ENCODE measurements at places on chromosomes 5 and 9.

DNA sequence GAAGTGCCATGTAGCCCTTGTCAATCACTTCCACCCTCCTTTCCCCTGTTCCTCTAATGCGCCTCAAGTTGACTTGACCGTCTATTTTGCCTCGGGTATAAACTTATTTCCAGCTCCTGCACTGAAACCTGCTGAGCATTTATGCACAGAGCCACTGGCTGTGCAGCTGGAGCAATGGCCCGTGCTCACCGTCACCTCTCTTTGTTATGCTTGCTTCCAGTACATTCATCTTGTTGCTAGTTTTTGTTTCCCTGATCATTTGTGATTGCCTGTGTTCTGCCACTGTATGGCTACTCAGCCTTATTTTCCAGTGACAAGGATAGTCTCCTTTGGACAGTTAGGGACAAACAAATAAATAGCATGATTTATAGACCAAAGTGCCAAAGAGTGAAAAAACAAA, 183.1 kb upstream of the C9orf72 start:
- no peak for DNase-seq

DNA sequence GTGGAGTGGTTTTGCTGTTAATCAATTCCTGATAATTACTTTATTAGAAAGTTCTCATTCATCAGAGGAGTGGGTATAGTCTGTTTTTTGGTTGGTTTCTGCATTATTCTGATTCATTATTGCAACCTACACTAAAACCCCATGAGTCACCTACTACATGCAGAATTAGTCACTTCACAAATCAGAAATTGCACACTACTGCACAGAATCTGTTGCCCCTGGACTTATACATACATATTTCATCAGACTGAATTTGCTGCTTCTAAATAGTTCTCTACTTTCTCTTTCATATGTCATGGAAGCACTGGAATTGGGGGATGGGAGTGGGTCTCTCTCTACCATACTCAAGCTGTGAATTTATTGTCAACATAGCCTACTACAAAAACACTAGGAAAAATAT, 585.1 kb downstream of the DNAH5 start:
- DNase-seq: no peak

DNA sequence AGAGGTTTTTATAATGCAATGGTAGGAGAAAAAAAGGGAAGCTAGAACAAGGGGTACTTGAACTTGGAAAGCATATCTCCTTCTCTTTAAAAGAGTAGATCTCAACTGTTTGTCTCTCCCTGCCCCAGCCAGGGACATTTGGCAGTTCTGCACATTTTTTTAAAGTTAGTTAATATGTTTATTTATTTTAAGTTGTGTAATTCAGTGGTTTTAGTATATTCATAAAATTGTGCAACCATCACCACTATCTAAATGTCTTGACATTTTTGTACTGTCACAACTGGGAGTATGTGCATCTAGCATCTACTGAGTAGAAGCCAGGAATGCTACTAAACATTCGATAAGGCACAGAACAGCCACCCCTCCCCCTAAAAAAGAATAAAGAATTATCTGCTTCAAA, 103.5 kb upstream of the DPYSL3 start:
- no peak for DNase-seq

GRCh38 chr5:177328545-177329231, 17.0 kb upstream of the MXD3 start:
- DNase-seq: no peak

DNA sequence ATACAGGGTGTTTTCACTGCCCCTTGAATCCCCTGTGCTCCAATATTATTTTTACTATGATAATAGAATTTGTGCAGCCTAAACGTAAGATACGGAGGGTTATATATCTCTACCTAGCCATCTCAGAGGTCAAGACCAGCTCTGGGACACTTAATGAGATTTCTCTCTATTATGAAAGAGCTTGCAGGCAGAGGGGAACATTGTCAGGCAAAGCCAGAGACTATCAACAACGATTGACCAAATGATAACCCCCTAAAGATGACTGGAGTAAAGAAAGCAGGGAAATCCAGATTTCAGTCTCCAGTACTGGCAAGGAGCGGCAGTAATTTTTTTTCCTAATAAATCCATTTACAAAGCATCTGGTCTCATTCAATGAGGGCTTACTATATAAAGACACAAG, 59.8 kb upstream of the LPAR1 start:
- DNase-seq: no peak

DNA sequence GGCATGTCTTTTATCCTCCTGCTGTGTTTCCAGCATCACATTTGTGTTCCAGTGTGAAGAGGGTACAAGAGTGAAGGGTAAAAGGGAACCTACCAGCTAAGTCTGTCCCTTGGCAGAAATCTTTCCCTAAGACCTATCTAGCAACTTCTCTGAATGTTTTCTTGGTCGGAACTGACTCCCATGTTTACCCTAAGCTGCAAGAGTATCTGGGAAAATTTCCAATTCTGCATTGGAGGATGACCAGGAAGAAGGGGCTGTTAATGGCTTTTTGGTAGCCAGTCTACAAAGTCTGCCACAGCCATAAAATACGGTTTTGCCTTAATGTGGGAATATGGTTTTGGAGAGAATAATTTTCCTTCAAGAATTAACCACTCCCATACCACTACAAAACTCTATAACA, 75.1 kb downstream of the MAST4 start:
- DNase-seq: no peak

GRCh38 chr9:83384214-83384613, 154.0 kb downstream of the FRMD3 start:
- DNase-seq: no peak

- DNase-seq: no peak
Observed at GRCh38 chr5:107893642-107894041, 222.9 kb upstream of the EFNA5 start.

DNA sequence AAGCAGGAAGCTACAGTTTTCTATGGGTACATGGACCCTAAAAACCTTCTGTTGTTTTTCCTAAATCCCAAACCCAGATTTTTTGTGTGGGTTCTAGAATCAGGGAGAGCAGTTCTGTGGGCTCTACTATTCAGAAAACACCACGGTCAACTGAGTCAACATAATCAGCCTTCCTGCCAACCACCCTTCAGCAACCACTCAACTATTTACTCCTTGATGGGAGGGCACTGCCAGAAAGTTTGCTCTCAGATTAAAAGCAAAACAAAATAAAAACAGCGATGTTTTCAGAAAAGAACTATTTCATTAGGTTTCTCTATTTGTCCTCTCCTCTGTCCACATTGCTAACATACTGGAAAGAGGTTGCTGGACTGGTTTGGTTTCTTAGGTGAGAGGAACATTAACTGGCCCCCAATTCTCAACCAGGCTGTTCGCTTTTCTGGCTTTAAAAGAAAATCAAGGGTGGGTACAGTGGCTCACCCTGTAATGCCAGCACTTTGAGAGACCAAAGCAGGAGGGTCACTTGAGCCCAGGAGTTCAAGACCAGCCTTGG, 72.3 kb downstream of the GCNT1 start:
- no peak for DNase-seq

GRCh38 chr5:41869151-41869723, 988 bp downstream of the OXCT1 start:
- no peak for DNase-seq

GRCh38 chr9:14909961-14910805, at the start of gene FREM1:
Gene FREM1, minus strand, starts transcription at chr9:14910428. Its CDS starts 41,451 bp downstream, at chr9:14868977.
- no peak for DNase-seq

Measured in activated CD4-positive, alpha-beta T cell treated with anti-CD3 and anti-CD28 coated beads, Interleukin-2, amount 50 U/mL, for 4 hours (primary cell).